ENCODE measurements at places on chromosomes 7 and 10.

- DNase-seq = no peak
Measured at GRCh38 chr10:10392511-10392910, 625.2 kb upstream of the CELF2 start.

- no peak for DNase-seq
Measured at GRCh38 chr10:91088300-91089140, 131.9 kb upstream of the PCGF5 start.

DNA sequence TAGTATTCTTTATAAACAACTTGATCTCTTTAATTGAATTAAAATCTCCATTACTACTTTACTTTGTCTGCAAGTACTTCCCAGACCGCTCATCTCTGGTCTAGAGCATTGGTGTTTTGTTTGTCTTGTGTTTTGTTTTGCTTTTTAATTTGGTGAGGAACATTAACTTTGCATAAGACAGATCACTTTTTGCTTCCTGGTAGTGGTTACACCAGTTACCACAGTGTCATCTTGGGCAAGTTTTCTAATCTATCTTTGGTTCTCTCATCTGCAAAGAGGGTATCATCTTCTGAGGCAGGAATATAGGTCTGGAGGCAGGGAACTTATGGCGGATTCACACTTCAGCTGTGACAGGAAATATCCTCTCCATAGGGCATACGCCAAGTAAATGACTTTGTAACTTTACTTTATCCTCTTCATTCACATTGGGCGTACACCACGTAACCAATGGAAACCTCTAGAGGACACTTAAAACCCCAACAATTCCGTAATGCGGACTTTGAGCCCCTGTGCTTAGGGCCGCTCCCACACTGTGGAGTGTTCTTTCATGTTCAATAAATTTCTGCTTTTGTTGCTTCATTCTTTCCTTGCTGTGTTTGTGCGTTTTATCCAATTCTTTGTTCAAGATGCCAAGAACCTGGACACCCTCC lies 83.2 kb upstream of the JAZF1 start:
- no peak for DNase-seq

GRCh38 chr7:136066304-136067143 lies 89.4 kb upstream of the MTPN start:
- no peak for DNase-seq

DNA sequence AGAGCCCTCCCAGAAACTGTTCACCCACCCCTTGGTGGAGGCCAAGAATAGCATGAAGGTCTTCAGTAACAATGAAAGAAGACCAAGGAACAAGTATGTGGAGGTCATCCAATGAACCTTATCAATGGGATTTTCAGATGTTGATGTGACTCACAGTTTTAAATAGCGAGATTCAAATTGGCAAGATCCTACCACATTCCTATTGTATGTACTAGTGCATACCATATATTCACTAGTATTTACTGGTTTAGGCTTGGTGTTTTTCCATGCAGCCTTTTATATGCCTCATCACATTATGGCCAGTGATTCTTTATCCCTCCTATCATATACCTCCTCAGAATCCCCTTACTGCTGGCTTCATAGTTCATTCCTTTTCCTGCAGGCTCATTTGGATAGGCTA lies 54.4 kb downstream of the ITGB8 start:
- DNase-seq = peak; percentile 13

DNA sequence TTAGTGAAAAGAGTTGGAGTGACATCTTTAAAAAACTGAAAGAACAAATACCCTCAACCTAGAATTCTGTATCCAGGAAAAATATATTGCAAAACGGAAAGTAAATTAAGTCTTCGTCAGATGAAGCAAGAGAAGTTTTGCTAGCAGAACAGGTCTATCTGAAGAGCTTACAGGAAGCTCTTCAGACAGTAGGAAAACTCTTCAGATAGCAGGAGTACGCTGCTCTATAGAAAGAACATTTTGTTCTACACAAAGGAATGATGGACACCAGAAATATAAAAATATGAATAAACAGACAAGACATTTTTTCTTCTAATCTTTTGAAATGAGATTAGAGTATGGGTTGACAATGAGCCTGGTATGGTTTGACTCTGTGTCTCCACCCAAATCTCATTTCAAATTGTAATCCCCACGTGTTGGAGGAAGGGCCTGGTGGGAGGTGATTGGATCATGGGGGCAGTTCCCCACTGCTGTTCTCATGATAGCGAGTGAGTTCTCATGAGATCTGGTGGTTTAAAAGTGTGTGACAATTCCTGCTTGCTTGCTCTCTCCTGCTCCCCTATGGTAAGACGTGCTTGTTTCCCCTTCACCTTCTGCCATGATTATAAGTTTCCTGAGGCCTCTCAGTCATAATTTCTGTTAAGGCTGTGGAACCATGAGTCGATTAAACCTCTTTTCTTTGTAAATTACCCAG lies 567.3 kb downstream of the AUTS2 start:
- no peak for DNase-seq

DNA sequence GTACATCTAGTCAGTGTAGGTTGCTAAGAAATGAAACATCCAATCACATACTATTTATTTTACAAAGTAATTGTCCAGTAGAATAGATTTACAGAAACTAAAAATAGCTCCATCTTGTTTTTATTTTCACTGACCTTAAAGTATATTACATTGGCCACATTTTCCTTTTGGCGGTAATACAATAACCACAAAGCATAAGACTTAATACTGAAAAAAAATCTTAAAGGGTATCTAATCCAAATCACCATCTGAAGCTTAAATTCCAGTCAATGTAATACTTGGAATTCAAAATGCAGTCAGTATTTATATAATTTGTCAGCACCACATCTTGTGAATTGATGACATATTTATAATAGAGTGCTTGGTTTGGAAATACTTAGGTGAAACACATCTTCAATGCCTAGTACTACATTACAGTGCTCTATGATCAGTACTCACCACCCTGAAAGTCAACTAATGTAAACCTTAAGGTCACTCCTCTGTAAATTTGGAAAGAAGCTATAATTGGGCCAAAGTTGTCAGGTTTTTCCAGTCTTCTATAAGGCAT lies 8.9 kb downstream of the ANKMY2 start:
- DNase-seq = no peak

- DNase-seq = peak; percentile 69
Measured at GRCh38 chr7:25716421-25716820, 435.6 kb upstream of the NFE2L3 start.

DNA sequence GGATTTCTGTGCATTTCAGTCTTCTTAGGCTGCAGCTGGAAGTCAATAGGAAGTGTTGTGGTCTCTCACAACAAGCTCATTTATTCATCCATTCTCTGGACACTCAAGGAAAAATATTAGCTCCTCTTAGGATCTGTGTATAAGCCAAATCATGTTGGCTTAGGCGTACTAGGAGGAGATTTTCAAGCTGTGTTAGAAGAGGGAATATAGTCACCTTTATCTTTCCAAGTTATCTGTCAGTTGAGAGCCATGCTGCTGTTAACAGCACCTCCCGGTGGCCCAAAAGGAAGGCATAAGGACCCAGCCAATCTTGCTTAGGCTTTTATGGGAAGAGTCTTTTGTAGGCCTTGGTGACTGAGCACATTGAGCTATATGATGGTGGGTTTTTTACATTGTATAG lies 220.0 kb downstream of the LRMDA start:
- DNase-seq = no peak

DNA sequence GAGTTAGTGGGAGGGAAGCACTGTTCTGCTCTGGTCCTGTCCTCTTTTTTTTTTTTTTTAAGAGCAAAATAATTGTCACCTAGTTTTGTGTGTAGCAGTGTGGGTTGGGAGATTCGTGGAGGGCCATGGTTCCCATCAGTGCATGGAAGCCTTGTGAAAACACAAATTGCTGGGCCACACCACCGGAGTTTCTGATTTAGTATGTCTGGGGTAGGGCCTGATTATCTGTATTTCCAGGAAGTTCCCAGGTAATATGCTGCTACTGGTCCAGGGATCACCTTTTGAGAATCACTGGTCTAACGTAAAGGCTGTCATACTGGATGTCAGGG lies 191.3 kb downstream of the GATA3 start:
- DNase-seq = no peak

- no peak for DNase-seq
Measured at GRCh38 chr7:99127636-99128035, 16.3 kb downstream of the SMURF1 start.

DNA sequence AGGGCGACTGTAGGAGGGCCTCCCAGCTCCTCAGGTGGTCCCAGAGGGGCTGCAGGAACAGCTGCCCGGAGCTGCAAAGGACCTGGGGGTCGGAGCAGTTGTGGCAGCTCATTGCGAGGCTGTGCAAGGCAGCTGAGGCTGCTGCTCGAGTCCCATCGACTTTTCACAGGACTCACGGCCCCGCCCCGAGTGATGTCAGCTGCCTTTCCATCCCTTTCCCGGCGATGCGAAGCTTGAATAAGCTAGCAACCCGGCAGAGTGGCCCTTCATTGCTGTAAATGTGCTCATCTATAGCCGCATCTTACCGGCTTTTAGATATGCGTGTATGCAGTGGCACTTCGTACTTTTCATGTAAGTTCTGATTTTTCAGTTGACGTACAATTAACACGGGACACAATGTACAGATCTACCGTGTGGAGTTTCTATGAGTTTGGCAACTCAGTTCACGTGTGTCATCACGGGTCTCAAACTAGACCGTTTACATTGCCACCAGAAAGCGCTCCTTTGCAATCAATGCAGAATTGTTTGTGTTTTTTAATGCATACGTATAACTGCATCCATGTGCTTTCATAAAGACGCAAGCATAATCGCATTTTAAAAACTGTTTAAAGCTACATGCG lies at the start of gene CH25H:
CH25H (minus strand) TSS at position 137 of the 620 bp plus-strand sequence; CDS start at position 112, 25 bp downstream.
- peak; percentile 61 for DNase-seq

GRCh38 chr10:72414642-72415041 lies 59.9 kb upstream of the DNAJB12 start:
- no peak for DNase-seq

- DNase-seq = no peak
Measured at GRCh38 chr7:76386691-76387260, 22.7 kb downstream of the SSC4D start.

GRCh38 chr10:78995987-78996791 lies 72.6 kb upstream of the ZMIZ1 start:
- no peak for DNase-seq

DNA sequence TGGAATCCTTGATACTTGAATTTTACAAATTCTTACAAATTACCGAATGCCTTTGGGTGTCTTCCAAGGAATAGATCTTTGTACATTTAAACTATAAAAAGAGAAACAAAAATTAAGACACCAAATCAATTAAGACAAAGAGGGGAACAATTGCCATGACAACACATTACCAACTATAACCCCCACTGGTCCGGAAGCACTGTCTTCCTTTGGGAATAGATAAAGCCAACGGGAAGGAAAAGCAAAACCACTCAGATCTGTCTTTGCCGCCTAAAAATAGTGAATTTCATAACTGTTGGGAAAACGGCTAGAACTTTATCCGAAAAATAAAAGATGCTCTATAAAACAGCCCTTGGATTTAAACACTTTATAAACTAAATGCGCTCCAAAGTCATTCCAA lies 37.4 kb downstream of the GRB10 start:
- no peak for DNase-seq

DNA sequence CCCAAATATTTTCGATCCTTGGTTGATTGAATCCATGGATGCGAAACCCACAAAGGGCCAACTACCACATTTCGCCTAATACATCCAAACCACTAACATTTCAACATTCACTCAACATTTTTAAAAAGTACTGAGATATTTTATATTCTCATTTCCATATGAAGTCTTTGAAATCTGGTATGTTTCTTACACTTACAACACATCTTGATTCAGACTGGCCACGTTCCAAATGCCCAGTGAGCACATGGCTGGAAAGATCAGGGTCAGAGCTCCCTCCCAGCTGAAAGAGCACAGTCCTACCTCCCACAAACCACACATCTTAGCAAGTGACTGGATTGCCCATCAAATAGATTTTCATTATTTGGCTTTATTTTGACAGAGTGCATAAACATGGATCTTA lies 18.9 kb downstream of the NCAPG2 start:
- DNase-seq = no peak

DNA sequence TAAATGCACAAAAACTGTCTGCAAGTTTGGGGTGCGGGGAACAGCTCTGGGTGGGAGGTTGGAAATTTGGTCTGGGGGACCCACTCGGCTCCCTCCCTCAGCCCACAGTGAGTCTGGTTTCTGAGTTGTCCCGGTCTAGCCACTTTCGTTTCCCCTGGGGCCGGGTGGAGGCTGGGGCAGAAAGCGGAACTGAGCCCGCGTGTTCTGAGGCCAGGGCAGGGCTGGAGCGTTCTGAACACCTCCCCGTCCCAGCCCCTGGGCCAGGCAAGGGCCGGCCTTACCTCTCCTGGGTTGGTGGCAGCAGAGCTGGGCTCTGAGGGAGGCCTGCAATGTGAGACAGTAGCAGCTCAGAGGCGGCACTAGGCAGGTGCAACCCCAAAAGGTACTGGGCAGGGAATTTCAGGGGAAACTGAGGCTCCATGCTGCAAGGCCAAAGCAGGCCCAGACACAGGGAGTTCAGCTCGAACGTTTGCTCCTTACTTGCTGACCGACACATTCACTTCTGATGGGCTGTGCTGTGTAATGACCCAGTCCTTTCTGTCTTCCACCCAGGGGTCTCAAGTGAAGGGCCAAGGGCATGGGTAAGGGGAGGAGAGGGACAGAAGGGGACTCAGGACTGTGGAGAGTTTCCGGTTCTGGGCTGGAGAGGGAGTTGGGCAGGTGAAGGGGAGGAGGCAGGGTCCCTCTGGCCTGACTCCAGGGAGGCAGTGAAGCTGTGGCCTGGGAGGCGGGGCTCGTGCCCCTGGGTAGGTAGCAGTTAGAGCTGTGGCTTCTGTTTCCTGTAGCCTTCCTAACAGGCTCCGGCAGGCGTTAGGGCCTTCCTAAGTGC lies 3.0 kb downstream of the IRF5 start:
- DNase-seq = no peak

GRCh38 chr10:26222563-26222962 lies 6.0 kb downstream of the GAD2 start:
- no peak for DNase-seq

- no peak for DNase-seq
Measured at GRCh38 chr7:151775547-151776443, 101.1 kb downstream of the PRKAG2 start.

- DNase-seq = no peak
Measured at GRCh38 chr7:78443811-78444210, 645.2 kb downstream of the PHTF2 start.
